ENCODE measurements at places on chromosomes 4 and X. TPM values are rescaled to one million over a fixed set of nuclear protein-coding genes. Genes with fewer than 3 reads are reported as not detected.

DNA sequence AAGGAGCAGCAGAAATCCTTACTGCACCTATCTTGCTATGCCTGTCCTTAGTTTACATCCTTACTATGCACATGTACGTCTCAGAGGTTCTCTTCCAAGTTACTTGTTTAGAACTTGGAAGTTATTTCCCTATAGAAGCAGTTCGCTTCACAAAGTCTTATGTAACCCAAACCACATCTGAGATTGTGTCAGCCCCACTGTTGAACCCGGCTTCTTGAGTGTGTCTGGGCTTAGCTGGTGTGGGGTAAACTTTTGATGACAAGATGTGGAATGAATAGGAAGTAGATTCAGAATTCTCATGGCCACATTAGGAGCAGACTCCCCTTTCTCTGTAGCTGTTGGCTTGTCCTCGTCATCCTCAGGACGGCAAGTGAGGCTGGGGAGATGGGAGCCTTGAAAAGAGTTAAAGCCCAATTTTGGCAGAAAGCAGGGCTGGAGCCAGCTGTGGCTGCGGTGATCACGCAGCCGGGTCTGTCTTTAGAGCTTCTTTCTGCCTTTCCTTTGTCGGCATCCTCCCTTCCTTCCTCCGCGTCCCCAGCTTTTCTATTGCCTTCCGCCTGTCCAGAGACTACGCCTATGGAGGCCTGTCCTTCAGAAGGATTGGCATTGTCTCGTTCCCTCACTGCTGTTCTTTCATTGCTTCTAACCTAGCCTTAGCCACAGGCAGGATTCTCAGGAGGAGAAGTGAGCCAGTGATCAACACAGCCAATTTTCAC is 23.0 kb upstream of the LIMCH1 start:
- peaks cover 6% of the 10 kb centered on the region for H3K4me1 ChIP-seq
- no peak overlapping the region for H3K4me3 ChIP-seq
- H3K27ac ChIP-seq: no peak overlapping the region
- DNase-seq: no peak
- H3K27me3 ChIP-seq: no peaks in the 10 kb centered on the region

The CT45A6 gene
- total RNA-seq: not detected

The TENM3 gene
- total RNA-seq: 46.9 TPM

DNA sequence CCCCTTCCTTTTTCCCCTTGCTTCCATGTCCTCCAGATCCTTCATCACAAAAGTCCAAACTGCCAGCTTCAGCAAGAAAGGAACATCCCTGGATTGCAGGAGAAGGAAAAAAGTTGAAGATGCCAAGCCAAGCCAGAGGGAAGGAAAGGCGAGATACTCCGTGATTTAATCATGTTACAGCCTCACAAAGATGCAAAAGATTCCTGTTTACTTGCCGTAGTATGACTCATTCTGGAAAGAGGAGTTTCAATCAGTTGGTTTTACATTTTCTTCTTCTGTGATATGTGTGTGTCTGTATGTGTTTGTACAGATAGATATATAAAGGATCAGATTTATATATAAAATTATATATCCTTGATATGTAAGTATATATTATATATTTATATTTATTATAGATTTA is 69.3 kb downstream of the BTC start:
- H3K4me3 ChIP-seq: no peak overlapping the region
- no peaks in the 10 kb centered on the region for H3K4me1 ChIP-seq
- no peaks in the 10 kb centered on the region for H3K27me3 ChIP-seq
- H3K27ac ChIP-seq: no peak overlapping the region
- DNase-seq: no peak

DNA sequence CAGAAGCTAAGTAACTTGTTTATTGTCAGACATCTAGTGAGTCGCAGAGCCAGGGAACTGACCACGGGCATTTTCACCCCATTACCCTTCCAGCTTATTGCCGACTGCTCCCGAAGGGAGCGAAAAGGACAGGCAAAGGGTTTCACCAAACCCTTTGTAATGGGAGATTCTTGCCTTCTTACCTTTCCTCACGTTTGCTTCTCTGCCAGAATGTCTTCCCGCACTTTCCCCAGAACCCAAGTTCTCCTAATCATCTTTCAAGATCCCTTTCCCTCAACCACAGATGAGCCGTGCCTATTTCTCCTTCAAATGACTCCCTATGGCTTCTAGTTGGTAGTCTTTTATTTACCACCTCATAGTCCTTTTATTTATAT is 520 bp upstream of the SRP72 start:
- no peak for DNase-seq
- peak overlapping the region; percentile 98 for H3K27ac ChIP-seq
- H3K27me3 ChIP-seq: no peaks in the 10 kb centered on the region
- peaks cover 54% of the 10 kb centered on the region for H3K4me1 ChIP-seq

All from neural crest cell (in vitro differentiated cells).